ENCODE measurements at places on chromosomes 3 and 15.

DNA sequence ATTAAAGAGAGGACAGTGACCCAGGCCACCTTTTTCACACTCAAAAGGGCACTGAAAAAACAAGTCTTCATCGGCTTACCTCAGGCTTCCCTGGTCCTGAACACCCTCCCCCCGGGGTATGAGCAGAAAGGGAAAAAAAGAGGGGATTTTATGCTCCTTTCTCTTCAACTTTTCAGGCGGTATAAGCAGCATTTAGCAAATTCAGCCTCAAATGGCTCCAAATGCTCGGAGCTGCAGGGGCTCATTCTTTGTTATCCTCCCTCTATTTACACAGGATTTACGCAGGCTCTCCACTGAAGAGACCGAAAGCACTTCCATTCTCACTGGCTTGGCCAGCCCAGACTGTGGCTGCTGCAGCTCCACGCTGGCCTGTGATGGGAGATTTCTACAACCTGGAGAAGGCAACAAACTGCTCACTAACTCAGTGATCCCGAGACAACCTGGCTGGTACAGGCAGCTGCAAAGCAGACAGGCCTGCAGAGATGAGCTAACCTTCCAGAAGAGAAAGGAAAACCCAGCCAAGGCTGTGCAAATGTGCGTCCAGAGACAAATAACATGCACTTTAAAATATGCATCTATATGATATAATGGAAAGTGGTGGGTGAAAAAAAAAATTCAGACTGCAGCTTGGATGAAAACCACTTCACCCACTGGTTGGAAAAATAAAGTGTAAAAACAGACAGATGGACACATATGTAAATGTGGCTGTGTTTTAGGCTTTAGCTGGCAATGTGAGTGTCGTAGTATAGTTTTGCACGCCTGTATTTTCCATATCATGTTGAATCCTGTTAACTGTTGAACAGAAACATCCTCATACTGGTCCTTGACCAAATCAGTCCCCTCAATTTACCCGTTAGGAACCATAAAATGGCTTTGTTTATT, 54.2 kb downstream of the MEIS2 start:
- DNase-seq: no peak

DNA sequence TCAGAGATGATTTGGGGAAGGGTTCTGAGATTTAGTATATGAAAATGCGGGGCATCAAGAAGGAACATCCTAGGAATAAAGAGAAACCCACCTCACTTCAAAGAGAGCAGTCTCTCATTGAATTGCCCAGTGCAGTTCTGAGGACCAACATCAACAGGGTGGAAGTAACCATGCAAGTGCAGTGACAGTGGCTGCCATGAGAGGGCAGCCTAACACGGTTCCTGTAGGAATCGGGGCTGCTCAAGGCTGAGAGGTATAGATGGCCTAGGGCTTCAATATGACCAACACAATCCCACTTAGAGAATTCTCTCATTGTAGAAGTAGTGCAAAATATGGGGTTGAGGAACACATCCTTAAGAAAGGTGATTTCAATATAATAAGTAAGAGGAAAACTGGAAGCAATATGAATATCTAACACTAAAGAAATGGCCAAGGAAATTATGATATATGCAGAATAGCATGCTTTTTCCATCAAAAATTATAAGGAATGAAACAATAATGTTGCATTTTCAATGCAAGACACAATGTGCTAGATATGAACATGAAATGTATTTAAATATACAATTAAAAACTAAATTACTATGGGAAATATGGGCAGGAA, 51.1 kb upstream of the ARRDC4 start:
- peak; percentile 58 for DNase-seq

DNA sequence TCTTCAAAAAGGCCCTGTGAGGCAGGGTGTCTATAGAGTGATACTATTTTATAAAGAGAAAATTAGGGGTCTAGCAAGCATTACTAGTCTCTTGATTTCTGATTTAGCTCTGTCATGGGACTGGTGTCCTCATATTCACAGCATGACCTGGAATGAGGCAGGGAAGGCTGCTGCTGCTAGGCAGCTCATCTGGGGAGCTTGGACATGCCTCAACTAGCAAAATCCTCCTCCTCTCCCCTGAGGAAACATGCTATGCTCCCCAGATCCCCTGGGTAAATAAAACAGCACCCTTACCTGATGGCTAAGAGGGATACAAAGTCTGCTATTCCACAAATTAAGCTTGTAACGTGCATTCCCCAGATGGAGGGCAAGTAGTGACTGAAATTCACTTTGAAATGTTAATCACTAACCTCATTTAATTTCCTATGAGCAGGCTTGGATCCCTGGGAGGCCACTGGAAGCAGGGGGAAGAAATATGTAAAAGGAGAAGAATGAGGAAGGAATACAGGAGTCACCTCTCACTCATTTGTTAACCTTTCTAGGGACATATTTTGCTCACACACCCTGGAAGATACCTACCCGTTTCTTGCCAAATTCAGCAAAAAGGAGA, 709.4 kb downstream of the SQOR start:
- DNase-seq: no peak

DNA sequence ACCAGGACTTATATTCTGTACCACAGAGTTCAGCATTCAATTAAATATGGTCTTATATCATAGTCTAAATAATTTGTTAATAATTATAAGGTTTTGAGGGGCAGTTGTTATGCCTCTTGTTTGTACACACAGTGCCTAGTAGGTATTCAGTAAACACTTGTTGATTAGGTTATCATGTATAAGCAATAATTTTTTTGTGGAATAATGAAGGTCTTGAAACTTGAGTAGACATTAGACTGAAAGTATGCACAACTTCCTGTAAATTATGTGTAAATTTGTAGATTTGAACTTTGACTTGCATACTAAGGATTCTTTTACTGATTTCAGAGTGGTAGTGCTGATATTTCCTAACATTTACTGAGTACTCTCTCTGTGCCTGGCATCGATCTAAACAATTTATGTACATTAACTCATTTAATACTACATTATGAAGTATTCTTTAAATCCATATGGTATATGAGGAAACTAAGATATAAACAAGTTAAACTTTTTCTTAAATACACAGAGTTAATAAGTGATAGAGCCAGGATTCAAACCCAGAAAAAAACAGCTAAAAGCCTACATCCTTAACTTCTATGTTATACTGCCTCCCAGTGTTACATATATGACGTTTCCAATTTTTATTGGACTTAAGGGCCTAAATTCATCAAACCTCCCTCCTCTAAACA, 65.1 kb downstream of the GLCE start:
- peak; percentile 43 for DNase-seq

Measured in RPMI7951 (cell line).